ENCODE measurements at places on chromosomes 16 and 17.

DNA sequence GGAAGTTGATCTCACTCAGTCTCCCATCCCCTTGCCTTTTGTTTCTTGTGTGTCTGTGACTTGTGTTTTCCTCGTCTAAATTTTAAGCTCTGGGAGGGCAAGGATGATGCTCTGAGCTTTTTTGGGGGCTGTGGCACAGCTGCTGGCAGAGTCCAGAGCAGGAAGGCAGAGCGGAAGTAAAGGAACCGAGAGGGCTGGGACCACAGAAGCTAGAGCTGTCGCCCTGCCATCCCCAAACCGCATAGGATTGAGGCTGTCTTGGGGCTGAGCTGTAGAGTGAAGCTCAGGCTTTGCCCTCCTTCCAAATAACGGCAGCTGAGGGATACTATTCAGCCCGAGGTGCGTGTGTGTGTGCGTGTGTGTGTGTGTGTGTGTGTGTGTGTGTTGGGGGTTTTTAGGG, 3.8 kb upstream of the DNAH2 start:
- no peak for DNase-seq

DNA sequence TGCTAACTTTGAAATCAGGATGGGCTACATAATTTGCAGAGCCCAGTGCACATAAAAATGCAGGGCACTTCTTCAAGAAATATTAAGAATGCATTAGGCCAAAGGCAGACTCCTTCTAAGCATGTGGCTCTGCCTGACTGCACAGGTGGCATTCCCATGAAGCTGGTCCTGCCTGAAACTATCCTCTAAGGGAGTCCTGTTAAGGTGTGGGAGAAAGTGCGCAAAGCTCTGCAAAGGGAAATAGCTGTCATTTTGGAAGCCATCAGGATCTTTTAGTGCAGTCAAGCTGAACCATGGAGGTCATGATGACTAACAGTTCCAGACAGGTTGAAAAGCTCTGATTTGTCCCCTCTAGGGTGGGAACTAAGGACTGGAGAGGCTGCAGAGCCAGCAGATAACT, 41.9 kb upstream of the CRHR1 start:
- DNase-seq = no peak

DNA sequence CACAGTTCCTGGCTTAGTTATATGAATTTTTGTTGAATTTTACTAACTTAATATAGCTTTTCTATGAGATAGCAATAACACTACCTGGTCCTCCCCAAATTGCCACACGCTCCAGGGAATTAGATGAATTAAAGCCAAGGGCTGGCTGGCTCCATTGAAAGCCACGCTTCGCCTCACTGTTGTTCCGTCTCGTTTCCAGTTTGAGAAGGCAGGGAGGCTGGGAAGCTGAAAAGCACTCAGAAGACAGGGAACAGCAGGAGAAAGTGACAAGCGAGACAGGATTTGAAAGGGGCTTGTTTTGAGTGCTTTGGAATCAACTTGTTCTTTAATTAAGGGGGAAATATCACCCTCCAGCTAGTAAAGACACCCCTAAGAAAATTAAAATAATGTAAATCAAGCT, 425.3 kb downstream of the CA10 start:
- no peak for DNase-seq

DNA sequence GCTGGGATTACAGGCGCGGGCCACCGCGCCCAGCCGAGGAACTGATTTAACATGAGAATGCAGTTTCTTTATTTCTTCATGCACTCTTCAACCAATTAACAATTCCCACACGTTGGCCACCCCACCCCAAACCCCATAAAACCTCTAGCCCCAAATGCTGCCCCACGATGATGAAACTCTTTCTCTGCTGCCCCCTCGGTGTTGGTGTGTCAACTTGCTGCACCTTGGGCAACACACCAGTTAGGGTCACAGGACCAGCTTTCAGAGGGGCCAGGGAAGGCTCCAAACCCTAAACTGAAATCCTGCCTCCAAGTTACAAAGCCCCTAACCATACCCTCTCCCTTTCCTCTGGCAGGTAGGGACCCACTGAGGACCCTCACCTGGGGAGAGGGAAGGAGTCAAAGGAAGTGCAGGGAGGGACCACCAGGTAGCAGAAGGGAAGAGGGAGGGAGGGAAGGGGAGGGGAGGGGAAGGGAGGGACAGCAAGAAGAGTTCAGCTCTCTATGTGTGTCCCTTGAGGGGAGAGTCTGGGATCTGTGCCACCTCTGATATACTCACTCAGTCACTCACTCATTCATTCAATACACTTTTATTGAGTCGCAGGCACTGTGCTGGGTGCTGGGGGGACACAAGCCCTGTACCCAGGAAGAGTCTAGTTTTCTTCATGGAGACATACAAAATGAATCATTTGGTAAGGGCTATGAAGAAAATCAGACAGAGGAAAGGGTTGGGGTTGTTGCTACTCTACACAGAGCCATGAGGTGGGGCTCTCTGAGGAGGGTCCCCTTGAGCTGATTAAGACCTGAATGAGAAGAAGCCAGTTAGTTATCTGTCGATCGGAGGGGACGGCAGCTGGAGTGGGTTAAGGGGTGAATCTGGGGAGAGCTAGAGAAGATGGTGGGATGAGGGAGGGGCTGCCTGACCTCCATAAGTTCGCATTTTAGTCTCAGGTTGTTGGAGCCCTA, 3.9 kb downstream of the PLXDC1 start:
- DNase-seq = no peak

DNA sequence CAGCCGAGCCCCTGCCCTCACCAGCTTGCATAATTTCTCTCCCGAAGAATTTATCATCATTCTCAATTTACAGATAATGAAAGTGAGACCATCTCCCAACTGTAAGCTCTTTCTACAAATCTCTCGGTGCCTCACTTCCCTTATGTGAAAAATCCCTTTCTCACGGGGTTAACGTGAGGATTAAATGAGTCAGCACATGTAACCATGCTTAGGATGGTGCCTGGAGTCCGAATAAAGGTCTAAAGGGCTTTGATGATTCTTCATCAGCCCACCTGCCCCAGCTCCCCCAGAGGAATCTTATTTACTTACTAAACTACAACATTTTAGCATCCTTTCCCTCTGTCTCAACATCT, 24.8 kb upstream of the PIK3R6 start:
- no peak for DNase-seq

- DNase-seq = no peak
Observed at GRCh38 chr16:50644729-50645128, 36.4 kb downstream of the SNX20 start.

DNA sequence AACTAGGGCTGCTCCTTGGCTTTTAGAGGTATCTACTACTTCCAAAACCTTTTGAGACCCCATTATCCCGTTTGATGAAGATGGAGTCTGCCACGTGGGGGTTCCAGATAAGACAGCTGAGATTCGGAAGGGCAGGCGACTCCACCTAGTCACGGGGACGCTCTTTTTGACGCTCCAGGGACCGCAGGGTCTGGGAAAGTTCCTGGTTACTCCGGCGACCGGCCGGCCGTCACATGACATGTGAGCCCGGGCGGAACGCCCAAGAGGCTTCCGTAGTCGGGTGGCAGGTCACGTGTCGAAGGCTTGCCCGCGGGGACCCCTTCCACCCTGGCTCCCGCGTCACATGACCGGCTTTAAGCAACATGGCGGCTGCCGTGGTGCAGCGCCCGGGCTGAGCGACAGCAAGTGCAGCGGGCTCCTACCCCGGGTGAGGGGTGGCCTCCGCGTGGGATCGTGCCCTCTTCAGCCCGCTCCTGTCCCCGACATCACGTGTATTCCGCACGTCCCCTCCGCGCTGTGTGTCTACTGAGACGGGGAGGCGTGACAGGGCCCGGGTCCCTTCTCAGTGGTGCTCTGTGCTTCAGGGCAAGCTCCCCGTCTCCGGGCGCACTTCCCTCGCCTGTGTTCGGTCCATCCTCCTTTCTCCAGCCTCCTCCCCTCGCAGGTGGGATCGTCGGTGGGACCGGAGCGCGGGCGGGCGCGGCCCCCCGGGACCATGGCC, at the start of gene SPNS1:
Gene SPNS1 (plus strand): TSS at position 342 of the 721 bp plus-strand sequence. CDS start 374 bp downstream, at position 716.
- DNase-seq = peak; percentile 83

- DNase-seq = no peak
Observed at GRCh38 chr17:9519583-9520272, 55.9 kb downstream of the STX8 start.

DNA sequence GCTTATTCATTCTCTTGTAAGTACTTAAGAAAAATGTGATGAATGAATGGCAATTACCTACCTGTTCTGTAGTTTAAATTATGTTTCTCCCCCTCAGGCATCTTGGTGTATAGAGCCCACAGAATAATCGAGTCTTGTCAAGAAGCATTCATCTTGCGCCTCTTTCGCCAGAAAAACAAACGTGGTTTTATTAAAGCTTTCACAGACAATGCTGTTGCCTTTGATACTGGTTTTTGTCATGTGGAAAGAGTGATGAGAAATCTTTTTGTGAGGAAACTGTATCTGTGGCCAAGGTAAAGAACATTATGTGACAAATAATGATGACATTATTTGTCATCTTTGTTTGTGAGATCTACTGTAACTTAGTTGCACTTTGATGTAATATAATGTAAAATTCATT, 6.5 kb downstream of the ERCC4 start:
- no peak for DNase-seq

DNA sequence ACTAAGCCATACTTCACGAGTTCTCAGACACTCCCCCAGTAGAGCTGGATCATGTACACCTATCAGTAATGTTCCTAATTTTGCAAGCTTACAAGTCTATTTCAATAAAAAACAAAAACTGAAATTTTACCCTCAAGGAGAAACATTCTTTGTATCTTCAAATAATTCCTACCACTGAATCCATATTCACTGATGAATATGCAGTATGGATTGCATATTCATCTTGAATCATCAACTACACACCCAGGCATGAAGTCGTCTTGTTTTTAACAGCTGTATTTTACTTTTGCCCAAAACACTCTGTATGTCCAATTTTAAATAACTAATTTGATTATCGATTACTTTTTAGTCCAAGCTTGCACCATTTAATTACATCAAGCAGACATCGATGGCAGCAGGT, 31.8 kb downstream of the ZDHHC7 start:
- no peak for DNase-seq

DNA sequence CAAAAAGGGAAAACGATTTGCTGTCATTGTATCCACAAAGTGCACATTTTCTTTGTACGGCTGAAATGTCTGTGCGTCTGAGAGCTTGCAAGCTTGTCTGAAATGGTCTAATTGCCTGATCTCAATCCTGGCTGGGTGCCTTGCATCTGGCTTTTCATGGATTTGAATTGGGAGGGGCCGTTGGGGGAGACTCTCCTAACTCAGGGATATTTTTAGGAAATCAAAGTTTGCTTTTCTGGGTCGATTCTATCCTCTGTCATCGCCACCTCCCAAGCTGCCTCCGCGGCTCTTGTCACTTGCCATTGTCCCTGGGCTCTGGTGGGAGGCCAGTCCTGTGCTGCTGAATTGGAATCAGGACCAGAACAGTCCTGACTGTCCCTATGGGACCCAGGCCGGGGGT, 33.3 kb upstream of the MGAT5B start:
- no peak for DNase-seq

- no peak for DNase-seq
Observed at GRCh38 chr17:64786337-64786736, 124.2 kb upstream of the SMURF2 start.

GRCh38 chr17:61219460-61219859, 180.2 kb upstream of the TBX2 start:
- DNase-seq = no peak

DNA sequence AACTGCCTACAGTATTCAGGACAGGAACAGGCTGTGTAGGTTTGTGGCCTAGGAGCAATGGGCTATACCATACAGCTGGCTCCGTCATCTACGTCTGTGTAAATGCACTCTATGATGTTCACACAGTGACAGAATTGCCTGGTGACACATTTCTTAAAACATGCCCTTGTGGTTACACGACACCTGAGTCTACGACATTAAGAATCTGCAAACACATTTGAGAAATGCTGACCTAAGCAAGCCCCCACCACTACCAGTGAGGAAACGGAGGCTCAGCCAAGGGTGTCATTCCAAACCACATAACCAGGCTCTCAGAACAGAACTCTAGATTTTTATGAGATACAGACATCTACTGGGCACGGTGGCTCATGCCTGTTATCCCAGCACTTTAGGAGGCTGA, 23.5 kb downstream of the USP36 start:
- DNase-seq = peak; percentile 63

GRCh38 chr17:70525961-70526360, 356.6 kb downstream of the KCNJ2 start:
- no peak for DNase-seq

DNA sequence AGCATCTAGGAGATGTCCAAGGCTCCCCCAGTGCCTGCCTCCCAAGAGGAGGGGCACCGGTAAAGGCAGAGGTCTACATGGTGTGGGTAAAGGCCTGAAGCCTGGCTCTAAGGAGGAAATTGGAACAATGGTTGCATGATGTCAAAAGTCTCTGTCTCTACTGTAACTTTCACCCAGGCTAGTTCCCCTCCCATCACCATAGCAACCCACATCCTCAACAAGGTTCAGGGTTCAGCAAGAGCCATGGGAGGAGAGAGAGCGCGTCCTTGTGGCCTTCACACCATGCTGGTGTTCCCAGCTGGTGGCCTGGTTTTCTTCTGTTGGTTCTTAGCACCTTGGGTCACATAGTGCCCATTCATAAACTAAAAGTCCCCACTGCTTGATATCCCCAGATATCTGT, 196.7 kb upstream of the CDH5 start:
- no peak for DNase-seq

- no peak for DNase-seq
Observed at GRCh38 chr17:9226794-9227135, 205.5 kb downstream of the NTN1 start.

GRCh38 chr16:76441876-76442275, 164.7 kb downstream of the CNTNAP4 start:
- no peak for DNase-seq

DNA sequence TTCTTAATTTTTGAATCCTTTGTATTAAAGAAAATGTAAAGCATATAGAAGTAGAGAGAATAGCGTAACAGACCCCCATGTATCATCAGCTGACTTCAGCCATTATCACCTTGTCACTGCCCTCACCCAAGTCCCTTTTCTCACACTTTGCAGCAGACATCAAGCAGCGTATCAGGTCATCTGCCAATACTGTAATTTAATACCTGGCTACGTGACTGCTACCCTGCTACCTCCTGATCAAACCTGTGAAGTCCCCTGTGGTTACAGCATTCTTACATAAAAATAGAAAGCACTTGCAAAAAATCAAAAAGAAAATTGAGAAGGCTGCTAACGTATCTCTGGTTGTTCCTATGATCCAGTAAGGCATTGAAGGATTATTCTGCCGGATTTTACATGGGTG, 96.4 kb downstream of the PLCG2 start:
- DNase-seq = no peak

GRCh38 chr17:44307387-44308186, 814 bp upstream of the RUNDC3A start:
- DNase-seq = no peak

GRCh38 chr17:81250286-81251093, 11.4 kb downstream of the NDUFAF8 start:
- no peak for DNase-seq

All from T-helper 9 cell (primary cell).